ENCODE measurements at places on chromosomes 1 and 21.
A peak's percentile ranks its signal among the peaks of the same experiment; 100 is the strongest.

- no peak for DNase-seq
Observed at GRCh38 chr21:42397746-42398394, 2.0 kb upstream of the TMPRSS3 start.

- DNase-seq: no peak
Observed at GRCh38 chr21:40179166-40179565, 311.9 kb downstream of the PCP4 start.

DNA sequence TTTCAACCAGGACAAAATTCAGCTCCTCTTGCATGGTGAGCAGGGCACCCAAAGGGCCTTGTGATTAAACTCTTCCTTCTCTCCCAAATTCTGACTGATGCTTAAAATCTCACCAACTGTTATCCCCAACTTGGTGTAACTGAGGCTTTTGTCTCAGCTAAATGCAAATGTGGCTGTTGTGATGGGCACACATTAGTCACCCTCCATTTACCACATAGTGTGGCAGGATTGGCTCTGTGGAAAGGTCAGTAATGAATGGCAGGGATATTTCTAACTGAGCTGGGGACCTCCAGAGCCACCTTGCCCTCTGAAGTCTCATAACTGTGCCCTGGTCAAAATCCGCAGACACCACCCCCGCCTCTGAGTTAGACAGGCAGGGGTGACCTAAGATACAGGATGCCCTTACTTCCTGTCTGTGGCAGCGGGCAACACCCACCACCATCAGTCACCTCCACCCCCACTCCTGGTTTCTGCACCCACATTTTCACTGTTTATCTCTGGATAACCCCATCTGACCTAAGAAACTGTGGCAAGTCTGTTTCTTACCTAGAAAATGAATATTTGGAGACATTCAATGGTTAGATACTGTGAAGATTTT is 25.4 kb upstream of the RGS16 start:
- no peak for DNase-seq

DNA sequence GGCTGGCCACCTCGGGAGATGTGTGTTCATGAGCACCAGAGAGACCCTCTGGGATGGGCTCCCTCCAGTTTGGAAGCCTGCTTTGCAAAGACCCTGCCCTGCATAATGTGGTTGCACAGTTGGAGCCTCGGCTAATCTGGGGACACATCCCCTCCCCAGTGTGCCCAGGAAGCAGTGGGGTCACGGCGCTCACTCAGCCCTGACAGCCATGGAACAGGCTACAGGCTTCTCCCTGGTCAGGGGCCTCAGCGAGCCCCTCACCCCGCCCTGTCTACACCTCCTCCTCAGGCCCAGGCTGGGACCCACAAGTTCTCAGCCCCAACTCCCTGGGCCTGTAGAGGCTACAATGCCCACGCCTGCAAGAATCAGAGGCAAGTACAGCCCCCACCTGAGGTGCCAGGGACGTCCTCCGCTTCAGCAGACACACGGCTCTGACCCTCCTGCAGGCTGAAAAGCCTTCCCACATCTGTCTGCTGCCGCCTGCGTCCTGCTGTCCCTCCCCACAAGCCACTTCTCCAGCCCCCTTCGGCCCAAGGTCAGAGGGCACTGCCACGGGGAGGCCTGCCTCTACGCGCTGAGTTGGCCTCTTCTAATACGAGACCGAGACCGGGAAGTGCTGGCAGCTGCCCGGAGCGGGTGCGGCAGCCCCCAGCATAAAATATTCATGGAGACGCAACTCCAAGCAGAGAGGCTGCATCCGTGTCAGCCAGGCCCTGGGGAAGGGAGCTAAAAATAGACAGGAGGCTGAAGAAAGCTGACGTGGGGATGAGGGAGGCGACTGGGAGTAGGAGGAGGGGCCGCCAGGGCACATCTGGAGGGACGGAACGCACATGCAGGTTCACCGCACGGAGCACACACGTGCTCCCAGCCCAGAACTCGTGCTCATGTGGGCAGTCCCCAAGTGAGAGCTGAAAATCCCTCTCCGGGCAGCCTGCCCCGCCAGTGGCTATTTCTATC is 15.2 kb upstream of the GPR153 start:
- no peak for DNase-seq

- DNase-seq: no peak
Observed at GRCh38 chr1:97252076-97252475, 530.5 kb downstream of the PTBP2 start.

DNA sequence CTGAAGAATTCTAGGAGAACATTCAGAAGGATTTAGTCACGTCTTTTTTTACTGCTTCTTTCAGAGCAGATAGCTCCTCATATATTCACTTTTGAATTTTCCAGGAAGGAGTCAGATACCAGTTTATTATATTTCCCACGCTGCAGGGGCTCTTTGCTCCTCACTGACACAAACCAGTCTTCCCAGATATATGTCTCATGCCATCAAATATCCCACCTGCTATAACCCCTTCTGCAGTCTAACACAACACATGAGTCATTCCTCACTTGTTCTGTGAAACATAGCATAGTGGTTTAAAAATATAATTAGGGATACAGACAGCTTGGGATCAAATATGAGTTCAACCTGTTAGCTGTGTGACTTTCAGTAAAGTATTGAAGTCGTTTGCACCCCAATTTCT is 251.7 kb upstream of the DPYD start:
- DNase-seq: no peak

DNA sequence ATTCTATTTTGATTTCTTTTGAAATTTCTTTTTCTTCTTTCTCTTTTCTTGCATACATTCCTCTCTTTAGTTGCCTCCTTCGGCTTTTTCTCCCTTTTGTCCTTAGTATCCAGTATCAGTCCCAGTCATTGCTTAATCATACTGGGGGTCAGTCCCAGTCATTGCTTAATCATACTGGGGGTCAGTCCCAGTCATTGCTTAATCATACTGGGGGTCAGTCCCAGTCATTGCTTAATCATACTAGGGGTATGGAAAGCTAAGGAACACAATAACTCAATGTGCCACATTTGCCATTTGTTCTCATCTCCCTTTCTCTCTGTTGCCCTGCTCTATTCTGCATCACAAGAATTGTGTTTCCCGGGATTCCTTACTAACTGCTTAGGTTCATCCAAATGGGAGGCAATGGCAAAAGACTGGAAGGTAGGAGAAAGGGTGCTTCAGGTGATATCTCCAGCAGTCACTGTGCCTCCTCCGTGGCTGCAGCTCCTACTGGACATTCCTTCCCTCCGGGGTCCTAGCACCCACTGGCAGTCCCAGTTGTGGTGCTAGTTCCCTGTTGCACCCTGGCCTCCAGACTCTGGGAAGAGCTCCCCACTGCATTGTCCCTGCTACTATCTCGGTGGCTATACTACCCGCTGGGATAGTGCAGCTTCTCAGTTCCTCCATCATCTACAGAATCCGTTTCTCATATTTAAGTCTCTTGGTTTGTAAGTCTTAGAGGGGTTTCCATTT is 32.6 kb upstream of the LAMC1 start:
- DNase-seq: no peak

- DNase-seq: no peak
Observed at GRCh38 chr1:224509907-224510306, 75.3 kb upstream of the WDR26 start.

GRCh38 chr1:58936973-58937372 is 153.1 kb upstream of the JUN start:
- DNase-seq: no peak

GRCh38 chr21:44531606-44532564 is 8.1 kb downstream of the KRTAP10-1 start:
- DNase-seq: no peak

DNA sequence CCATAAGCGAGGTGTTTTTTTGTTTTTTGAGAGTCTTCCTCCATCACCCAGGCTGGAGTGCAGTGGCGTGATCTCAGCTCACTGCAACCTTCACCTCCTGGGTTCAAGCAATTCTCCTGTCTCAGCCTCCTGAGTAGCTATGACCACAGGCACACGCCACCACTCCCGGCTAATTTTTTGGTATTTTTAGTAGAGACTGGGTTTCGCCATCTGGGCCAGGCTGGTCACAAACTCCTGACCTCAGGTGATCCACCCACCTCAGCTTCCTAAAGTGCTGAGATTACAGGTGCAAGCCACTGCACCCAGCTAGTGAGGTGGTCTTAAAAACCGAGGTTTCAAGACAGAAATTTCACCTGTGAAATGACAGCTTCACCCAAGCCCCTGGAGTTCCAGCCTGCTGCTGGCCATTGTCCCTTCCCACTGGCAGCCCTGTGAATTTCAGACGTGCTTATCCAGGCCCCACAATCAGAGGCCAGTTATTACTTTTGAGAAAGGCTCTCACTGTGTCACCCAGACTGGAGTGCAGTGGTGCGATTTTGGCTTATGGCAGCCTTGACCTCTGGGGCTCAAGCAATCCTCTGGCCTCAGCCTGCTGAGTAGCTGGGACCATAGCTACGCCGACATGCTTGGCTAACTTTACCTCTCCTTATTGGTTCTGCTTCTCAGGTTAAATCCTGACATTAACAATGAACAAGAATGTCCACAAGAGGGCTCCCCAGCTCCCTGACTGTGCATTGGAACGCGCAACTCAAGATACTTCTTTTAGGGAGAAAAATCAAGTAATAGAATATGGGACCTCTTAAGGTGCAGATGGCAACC is 19.4 kb downstream of the ENO1 start:
- no peak for DNase-seq

DNA sequence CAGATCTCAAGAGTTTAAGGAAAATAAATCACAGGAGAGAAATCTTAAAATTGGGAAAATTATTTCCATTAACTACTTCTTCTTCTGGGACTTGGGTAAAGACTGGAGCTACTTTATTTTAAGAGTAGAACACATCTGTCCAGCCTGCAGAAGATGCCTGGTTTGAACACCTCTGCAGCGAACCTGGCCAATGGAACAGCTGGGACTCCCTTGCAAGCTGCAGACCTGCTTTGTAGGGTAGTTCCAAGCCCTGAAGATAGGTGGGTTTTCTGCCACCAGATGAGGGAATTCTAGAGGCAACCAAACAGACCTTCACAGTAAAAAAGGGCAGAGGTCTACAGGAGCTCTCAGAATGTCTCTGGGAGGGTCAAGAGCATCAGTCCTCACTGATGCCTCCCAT is 86.5 kb upstream of the CACNA1E start:
- DNase-seq: no peak

- DNase-seq: no peak
Observed at GRCh38 chr21:32459972-32460371, 47.5 kb downstream of the EVA1C start.

DNA sequence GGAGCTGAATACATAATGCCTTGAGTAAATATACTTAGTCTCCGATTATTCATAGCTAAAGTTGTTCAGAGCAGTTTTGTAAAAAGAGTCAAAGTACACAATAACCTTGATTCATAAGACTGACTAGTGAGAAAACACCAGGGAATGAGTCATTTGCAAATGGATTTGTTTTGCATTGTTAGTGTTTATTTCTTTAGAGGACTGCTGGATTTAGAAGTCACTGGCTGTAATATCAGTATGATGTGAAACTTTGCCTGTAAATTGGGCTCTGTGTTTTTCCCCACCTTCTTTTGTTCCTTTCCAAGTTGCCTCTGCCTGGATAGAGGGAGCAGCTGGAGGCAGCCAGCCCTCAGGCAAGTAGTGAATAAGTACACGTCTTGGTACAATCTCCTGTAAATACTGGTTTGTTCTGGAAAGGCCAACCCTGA is 474.7 kb downstream of the NUF2 start:
- no peak for DNase-seq

DNA sequence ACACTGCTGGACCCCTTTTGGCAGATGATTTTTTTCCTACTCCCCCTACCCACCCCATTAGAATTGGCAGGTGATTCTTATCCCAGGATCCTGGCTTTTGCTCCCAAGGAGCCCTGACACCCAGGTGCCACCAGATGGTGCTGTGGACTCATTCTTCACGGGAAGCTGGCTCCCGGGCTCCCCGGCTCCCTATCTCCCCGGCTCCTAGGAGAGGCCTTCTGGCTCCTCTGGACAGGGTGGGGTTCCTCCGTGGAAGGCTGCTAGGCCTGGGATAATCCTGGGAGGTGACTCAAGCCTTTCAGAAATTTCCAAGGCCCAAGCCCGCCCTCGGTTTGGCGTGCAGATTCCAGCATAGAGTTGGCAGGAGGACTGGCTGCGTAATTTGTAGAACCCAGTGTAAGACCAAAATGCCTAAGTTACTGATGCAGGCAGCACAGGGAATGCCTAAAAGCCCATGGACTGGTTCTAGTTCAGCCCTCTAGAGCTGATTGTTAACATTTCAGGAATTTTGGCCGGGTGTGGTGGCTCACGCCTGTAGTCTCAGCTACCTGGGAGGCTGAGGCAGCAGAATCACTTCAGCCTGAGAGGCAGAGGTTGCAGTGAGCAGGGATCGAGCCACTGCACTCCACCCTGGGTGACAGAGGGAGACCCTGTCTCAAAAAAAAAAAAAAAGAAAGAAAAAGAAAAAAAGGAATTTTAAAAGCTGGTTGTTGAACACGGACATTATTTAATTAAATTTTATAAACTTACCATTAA is 6.8 kb upstream of the BSDC1 start:
- DNase-seq: peak; percentile 43

GRCh38 chr1:35377555-35377954 is 109.0 kb downstream of the ZMYM4 start:
- no peak for DNase-seq

GRCh38 chr1:18137759-18138345 is 30.3 kb downstream of the IGSF21 start:
- DNase-seq: no peak

DNA sequence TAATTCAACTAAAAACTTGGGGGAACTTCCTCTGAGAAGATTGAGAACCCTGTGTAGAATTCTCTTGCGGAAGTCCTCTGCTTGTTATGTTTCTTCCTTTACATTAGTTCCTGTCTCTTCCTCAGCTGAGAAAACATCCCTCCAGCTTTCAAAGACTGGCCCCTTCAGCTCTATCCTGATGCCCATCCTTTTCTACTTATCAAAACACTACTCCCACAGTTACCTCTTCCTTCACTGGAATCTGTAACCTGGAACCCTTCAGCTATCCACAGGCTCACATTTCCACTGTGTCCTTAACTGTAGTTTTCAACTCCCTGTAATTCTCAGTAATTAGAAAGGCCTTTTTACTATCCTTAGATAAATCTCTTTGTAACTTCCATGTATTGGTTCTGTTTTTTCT is 6.0 kb upstream of the DEDD start:
- no peak for DNase-seq

- no peak for DNase-seq
Observed at GRCh38 chr1:171467626-171468025, 17.7 kb upstream of the PRRC2C start.

GRCh38 chr1:99850459-99851291 is 514 bp downstream of the AGL start:
- DNase-seq: peak; percentile 78

DNA sequence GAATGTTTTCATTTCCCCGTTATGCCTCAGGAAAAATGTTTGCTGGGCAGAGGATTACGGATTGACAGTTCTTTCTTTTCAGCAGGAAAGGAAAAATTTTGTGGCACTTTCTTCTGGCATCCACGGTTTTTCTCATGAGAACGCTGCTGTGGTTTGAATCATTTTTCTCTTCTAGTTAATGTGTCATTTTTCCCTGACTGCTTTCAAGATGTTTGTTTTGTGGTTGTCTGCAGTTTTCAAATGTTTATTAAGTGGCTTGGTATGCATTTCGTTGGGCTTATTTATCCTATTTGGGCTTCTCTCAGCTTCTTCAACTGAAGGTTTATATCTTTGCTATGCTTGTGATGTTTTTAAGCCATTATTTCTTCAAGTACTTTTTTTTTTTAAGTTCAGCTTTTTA is 359.0 kb downstream of the RGS7 start:
- no peak for DNase-seq

GRCh38 chr1:1121611-1122077 is 5.8 kb upstream of the C1orf159 start:
- DNase-seq: no peak

GRCh38 chr1:98556521-98557158 is 104.9 kb upstream of the SNX7 start:
- DNase-seq: no peak
